Kidney glomerular epithelial cell (primary cell): ENCODE measurements at places on chromosomes 1 and 21.

- DNase-seq = no peak
Observed at GRCh38 chr21:45019076-45019886, 55.1 kb upstream of the ADARB1 start.

- DNase-seq = no peak
Observed at GRCh38 chr1:114668784-114669561, 876 bp downstream of the DENND2C start.

DNA sequence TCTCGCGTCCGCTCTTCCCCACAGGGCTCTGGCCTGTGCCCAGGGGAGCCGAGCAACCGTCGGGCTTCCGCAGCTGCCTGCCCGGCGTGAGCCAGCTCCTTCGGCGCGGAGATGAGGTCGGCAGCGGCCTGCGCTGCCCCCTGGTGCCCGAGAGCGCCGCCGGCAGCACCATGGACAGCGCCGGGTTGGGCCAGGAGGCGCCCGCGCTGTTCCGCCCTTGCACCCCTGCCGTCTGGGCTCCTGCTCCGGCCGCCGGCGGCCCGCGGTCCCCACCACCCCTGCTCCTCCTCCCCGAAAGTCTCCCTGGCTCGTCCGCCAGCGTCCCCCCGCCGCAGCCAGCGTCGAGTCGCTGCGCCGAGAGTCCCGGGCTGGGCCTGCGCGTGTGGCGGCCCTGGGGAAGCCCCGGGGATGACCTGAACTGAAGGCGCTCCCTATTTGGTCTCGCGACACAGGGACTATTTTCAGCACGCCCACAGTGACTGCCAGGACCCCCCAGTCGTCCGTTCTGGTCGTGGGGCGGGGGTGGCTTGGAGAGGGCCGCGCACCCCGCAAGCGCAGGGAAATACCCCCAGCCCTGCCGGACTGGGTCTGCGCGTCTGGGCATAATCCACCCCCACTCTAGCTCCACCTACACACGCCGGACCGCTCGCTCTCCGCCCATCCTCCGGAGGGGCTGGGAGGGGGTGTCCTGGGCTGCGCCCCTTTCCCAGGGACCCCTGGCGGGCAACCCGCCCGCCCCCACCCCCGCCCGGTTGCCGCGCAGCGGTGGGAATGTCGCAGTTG, 1.3 kb downstream of the HES3 start:
- DNase-seq = peak; percentile 53

GRCh38 chr1:8318436-8318835, 522 bp downstream of the SLC45A1 start:
- DNase-seq = no peak
